ENCODE measurements at places on chromosomes 13 and 19.

DNA sequence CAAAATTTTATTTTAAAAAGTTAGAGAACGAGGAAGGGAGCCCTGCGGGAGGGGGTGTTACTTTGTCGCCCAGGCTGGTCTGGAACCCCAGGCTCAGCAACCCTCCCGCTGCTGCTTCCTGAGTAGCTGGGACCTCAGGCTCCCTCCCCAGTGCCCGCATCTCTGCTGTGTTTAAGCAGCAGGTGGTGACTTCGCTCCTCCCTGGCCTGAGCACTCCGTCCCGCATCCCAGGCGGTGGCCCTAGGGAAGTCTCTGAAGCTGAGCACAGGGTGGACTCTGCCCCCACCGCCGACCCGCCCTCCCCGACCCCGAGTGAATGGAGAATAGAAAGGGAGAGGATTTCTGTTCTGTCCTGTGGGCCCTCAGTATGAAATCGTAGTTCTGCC lies 30.5 kb downstream of the ZNF701 start:
- no peak for DNase-seq

DNA sequence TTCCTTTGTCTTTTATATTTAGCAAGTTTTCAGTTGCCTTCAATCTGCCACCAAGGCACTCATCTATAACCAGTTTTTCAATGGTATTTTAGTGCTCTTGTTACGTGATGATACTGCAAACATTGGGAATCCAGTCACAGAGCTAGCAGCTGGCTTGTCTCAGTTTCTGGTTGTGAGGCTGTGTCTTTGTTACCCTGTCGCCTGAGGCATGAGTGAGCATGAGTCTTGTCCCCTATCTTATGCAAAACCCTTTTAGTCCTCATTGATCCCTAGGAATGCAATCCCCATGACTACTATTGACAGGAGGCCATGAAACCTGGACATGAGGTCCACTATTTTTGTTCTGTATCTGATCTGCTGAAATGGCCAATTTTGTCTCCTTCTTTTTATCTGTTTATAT lies 391.0 kb downstream of the LMO7 start:
- no peak for DNase-seq

GRCh38 chr13:22800526-22801401 lies 380.0 kb upstream of the SGCG start:
- no peak for DNase-seq

GRCh38 chr13:38577048-38577447 lies 109.8 kb upstream of the FREM2 start:
- DNase-seq = no peak

DNA sequence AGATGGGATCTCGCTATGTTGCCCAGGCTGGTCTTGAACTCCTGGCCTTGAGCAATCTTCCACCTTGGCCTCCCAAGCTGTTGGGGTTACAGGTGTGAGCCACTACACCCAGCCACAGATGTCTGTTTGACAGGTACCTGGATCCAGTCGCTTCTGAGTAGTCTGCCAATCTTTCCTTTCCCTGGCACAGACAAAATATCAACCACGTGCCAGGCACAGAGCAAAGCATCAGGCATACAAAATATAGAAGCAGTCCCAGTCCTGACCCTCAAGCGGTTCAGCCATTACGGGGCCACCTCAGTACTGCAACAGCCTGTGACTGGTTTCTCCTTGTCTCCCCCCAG lies 3.8 kb downstream of the ELAVL1 start:
- no peak for DNase-seq

- DNase-seq = peak; percentile 61
Measured at GRCh38 chr19:18278521-18279265, 2.7 kb downstream of the JUND start.

- DNase-seq = no peak
Measured at GRCh38 chr19:3024870-3025548, 4.1 kb downstream of the TLE2 start.

DNA sequence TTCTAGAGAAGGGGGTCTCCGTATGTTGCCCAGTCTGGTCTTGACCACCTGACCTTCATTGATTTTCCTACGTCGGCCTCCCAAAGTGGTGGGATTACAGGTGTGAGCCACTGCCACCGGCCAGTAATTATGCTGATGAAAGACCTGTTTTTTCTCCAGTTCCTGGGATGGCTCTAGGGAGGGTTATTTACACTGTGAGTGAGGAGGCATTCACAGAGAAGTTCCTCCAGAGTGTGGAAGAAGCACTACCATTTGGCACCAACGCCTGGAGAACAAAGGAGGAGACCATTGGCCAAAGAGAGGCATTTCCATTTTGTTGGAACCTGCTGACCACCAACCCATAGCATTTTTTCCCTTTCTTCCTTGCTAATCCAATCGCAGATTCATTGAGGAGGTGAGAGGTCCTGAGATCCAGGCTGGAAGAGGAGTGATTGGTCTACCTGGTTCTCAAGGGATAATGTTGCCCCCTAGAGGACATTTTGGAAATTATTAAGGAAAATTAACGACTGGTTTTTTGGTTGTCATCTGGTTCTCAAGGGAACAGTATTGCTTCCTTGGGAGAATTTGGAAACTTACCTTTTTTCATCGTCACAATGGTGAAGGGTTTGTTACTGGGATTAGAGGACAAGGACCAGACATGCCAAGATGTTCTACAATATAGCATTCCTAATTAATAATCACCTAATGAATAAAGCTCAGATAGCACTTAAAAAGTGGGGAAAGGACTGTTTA lies 5.5 kb upstream of the SAE1 start:
- no peak for DNase-seq

DNA sequence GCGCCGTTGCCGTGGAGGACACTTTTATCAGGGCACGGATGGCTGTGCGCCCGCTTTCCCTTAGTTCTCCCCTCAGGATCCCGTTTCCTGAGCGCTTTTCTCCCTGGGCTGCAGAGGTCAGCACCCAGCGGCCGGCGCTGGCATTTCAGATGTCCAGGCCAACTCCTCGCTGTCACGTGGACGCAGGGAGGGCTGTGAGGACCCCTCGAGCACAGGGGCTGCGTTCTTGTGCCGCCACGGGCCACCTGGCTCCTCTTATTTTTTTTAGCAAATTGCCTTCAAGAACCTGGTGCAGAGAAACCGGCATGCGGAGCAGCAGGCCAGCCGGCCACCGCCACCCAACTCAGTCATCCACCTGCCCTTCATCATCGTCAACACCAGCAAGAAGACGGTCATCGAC lies 22.3 kb downstream of the ATP4B start:
- DNase-seq = no peak

DNA sequence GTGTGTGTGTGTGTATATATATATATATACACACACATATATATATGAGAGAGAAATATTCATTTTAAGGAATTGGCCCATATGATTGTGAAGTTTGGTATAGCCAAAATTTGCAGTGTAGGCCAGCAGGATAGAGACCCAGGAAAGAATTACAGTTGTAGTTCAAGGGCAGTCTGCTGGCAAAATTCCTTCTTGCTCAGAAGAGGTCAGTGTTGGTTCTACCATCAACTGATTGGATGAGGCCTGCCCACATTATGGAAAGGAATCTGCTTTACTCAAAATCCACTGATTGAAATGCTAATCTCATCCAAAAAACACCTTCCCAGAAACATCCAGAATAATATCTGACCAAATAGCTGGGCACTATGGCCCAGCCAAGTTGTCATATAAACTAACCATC lies 24.0 kb downstream of the RNF6 start:
- DNase-seq = no peak

DNA sequence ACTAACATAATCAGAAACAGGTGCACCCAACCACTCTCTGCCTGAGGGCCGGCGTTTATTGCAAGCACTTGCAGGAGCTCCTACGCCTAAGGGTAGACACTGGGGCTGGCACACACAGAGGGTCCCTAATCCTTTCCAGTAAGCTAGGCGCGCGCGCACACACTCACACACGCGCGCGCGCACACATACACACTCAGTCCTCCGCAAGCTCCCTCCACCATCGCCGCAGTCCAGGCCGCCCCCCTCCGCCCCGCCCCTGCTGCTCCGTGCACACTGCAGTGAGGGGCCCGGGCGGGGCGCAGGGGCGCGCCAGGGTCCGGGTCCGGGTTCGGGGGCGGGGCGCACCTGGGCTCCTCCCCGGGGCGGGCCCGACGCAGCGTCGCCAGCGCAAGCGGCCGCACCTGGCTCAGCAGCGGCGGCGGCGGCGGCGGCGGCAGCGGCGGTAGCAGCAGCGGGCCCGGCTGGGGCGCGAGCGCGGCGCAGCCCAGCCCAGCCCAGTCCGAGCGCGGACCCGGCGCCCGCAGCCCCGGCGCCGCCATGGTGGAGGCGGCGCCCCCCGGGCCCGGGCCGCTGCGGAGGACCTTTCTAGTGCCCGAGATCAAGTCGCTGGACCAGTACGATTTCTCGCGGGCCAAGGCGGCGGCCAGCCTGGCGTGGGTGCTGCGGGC lies at the start of gene CAMSAP3:
TSS of gene CAMSAP3 (plus strand) at position 398 of the 668 bp plus-strand sequence. CDS start at position 538, 140 bp downstream.
- peak; percentile 62 for DNase-seq

DNA sequence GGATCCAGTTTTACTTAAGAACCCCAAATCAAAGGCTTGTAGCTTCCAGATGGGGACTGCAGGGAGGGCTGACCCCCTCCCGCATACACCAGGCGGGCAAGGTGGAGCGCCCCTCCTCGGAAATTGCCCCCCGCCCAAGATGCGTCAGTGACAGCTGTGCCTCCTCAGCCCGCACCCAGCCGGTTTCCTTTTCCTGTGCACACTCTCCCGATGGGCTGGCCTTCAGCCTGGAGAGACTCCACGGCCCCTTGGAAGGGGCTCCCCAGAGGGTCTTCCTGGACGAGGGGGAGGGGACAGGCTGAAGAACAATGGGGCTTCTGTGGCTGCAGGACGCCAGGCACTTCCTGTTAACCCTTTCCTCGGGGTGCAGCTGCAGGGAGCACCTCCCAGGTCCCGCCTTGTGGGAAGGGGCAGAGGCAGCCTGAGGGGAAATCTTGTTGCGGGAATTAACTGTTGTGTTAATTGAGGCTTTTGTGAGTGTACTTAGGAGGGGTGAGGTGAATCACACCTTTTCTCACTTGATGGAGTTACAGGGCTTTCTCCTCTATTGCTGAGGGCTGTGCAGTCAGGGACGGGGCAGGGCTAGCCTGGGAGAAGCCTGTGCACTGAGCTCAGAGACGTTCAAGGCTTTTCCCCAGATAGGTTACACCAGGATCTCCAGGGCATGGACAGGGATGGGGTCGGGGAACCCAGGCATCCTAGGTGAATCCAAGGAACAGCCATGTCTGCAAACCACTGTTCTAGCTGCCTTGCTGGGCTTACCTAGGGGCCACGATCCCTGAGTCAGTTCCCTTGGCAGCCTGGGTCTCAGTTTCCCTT lies 14.3 kb downstream of the IER2 start:
- DNase-seq = no peak

GRCh38 chr19:27865927-27866777 lies 1346.8 kb downstream of the UQCRFS1 start:
- no peak for DNase-seq

- DNase-seq = no peak
Measured at GRCh38 chr13:105112561-105112960, 1422.9 kb downstream of the EFNB2 start.

DNA sequence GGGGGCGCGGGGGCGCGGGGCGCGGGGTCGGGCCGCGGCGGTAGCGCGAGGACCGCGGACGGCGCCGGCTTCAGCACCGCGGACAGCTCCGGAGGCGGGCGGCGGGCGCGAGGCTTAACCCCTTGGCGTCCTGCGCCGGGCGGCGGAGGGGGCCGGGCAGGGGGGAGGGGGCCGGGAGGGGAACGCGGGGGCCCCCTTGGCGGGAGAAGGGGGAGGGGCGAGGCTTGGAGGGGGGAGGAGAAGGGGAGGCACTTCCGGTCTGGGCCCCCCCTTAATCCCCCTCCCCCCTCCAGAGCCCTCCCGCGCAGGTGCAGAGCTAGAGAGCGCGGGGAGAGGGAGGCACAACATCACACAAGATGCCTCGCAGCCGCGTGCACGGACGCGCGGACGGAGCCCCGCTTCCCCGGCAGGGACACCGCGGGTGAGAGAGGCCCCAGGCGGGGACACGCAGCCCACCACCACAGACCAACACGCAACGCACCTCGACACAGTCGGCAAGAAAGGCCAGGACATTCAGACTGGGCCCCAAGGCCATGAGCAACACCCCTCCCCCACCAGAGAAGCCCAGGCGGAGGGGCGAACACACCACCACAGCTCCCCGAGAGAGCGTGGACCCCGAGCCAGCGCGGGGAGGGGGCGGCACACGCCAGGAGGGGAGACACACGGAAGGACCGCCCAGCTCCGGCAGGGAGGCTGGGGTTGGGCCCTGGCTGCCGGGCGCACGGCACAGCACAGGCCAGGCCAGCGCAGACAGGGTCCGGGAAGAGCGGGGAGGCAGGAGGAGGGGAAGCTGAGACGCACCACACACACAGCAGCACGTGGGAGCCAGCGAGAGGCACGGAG lies 24.1 kb downstream of the SHANK1 start:
- peak; percentile 52 for DNase-seq

DNA sequence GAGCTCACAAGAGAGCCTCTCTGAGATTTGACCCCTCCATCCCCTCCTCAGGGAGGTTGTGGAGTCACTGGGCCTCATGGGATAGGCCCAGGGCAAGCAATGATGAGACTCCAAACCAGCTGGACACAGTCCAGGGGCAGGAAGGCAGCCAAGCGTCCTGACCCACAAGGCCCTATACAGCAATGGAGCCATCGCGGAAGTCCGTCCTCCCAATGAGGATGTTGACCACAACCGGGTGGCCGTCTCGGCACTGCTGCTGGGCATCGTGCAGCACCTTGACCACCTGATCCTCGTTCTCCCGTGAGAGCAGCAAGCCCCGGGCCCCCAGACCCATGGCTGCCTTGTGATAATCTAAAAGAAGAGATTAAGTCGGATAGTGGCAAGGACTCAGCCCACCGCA lies 7.9 kb downstream of the SYDE1 start:
- DNase-seq = no peak

GRCh38 chr19:31071136-31071855 lies 277.9 kb downstream of the TSHZ3 start:
- DNase-seq = no peak

DNA sequence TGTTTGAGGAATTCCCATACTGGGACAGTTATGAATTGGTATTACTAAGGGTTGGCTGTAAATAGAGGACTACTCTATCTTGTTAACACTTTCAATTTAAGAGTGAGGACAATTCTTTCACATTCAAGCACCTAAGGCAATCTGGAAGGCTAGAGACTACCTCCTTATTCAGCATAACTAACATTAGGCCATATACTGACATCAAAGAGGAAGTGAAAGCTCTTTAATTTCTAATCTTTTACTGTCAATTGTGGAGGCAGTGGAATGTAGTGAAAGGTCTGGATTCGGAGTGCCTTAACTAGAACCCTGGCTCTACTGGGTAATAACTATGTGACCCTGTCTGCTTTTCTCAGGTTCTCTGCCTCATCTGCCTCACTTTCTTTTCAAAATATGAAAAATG lies 134.0 kb downstream of the UFM1 start:
- DNase-seq = no peak

DNA sequence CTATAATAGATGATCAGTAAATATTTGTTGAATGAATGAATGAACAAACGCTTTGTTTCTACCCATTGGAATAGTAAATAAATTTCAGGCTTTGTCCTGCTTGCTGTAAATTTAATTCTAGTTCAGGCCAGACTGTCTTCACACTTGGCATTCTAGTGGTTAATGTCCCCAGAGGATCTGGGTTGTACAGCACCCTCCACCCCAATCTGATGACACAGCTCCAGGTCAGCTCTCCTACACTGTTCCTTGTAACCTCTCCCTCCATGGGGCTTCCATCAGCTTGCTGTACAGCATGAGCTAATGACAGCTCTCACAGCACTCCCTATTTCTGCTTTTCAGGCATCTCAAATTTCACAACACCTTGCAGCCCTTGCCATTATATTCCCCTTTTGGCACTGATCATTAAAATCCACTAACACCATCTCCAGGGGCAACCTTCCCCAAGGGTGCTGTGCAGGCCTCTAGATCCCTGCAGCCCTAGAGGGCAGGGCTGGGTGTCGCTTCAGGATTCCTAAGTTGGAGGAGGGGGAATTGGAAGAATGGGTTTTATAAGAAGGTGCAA lies 12.7 kb upstream of the KL start:
- DNase-seq = no peak
